ENCODE measurements at places on chromosomes 11 and 22.
A peak's percentile ranks its signal among the peaks of the same experiment; 100 is the strongest.

- DNase-seq, result no peak
These were observed 3.1 kb upstream of the ARHGEF12 start for GRCh38 chr11:120332822-120333716.

DNA sequence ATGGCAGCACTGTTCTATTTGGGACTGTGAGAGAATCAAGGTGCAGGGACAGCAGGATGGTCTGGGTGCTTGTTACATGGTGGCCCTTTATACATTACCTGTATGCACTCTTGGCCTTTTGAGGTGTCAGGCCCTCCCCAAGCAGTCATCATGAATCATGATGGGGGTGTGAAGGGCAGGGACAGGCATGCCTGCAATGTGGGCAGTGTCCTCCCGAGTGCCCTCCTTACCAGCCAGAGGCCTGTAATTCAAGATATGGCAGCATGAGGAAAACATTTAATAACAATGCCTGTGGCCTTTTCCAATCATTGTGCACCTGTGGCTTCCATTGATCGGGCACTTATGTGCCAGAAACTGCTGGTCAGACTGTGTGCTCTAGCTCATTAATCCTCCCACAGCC lies 25.5 kb upstream of the CYP2D6 start:
- no peak for DNase-seq

DNA sequence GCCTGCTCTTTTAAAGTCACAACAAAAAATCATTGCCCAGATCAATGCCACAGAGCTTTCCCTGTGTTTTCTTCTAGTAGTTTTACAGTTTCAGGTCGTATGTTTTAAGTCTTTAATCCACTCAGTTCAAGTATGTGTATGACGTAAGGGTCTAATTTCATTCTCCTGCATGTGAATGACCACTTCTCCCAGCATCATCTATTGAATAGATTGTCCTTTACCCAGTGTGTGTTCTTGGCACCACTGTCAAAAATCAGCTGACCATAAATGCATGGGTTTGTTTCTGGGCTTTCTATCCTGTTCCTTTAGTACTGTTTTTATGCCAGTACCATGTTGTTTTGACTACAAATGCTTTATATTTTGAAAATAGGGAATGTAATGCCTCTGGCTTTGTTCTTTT lies 28.1 kb downstream of the INTS4 start:
- no peak for DNase-seq

DNA sequence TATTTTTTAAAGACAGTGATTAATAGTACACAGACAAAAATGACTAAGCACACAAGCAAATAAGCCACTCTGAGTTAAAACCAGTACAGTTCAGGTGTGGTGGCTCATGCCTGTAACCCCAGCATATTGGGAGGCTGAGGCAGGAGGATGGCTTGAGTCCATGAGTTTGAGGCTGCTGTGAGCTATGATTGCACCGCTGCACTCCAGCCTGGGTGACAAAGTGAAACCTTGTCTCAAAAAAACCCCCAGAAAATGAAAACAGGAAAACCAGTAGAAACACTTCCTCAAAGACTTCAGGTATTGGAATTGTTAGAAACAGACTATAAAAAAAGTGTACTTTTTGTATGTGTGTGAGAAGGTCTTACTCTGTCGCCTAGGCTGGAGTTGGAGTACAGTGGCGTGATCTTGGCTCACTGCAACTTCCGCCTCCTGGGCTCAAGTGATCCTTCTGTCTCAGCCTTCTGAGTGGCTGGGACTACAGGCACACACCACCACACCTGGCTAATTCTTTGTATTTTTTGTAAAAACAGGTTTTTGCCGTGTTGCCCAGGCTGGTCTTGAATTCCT lies 33.0 kb downstream of the PPP6R2 start:
- no peak for DNase-seq

DNA sequence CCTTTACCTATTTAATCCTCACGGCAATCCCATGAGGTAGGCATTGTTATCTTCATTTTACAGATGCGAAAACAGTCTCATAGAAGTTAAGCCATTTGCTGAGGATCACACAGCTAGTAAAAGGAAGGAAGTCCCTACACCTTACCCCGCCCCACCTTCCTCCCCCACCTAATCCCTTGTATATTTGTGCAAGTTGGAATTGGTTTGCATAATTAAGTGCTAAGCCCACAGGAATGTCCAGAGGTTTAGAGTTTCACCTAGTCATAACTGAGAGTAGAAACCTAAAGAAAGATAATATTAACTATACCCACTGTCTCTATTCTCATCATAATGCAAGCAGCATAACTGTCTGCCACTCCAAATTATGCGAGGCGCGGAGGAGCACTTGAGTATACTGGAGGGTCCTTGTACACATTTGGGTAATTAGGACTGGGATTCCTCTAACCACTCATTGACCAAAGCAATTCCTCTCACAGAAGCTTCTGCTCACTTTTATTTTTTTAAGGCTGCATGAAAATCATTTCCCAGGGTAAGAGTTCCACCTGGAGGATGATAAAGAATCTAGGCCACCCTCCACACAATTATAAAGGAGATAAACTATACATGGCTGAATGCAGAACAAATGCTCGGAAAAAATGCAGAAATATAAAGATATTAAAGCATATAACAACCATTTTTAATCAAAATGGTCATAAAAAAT lies 199.9 kb downstream of the FAM181B start:
- DNase-seq, result no peak

DNA sequence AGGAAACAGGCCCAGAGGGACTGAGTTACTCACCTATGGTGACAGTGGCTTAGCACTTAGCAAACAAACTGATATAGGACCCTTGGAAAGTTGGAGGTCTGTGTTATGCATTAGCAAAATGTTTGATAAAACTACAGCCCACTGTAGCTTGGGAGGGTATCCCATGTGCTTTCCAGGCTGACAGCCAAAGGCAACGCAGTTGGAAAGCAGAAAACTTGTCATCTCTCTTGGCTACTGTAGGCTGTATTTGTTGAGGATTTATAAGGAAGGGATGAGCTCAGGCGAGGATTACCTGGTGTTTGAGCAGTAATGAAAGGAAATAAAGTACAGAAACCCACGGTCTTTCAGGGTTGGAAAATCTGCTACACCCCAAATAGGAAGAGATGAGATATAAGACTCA lies 23.8 kb downstream of the SDHAF2 start:
- DNase-seq, result no peak

DNA sequence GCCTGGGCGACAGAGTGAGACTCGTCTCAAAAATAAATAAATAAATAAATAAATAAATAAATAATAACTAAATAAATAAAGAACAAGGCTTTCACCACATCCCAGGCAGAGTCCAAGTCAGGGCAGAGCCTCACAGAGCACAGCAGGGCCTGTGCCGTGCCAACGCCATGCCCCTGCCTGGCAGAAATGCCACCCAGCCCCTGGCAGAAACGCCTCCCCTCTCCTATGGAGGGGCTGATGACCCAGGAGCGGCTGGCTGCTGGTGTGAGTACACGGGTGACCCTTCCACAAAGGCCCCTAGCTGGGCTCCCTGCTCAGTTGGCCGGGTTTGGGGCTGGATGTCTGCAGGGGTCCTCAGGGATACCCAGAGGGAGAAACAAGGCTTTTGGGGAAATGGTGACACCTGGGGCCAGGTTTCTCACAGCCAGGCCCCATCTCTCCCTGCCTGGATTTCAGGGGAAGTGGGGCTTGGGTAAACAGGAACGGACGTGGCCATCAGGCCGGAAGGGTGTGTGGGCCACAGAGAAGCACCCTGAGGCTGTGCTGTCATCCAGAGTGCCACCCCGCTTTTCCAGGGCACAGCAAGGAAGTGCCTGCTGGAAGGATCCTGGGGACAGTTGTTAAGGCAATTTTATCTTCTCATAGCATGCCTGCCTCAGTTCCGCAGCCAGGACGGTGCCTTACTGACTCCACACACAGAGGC lies 5.1 kb downstream of the BID start:
- DNase-seq, result no peak

GRCh38 chr11:10975287-10975721 lies 117.5 kb upstream of the ZBED5 start:
- DNase-seq, result no peak

GRCh38 chr22:31676700-31677099 lies 14.7 kb upstream of the PISD start:
- peak; percentile 84 for DNase-seq

DNA sequence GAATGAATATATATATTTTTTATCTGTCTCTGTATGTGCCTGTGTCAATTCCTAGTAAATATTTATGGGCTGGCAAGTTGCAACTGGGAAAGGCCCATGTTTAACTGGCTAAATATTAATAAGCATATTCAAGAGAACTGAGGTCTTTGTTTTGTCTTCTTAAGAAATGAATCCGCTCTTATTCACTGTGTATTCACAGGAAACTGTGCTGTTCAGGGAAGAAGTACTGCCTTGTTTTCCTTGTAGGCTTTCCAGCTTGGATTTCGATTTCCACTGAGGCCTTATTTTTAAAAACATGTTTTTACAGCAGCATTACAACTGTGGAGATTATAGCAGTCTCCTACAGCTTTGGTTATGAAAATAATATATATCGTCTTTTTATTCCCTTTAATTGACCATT lies 64.7 kb downstream of the LDLRAD3 start:
- DNase-seq, result no peak

GRCh38 chr11:42273977-42274376 lies 814.5 kb upstream of the LRRC4C start:
- DNase-seq, result no peak

- peak; percentile 14 for DNase-seq
These were observed 1.3 kb downstream of the GNG3 start for GRCh38 chr11:62708793-62709192.

DNA sequence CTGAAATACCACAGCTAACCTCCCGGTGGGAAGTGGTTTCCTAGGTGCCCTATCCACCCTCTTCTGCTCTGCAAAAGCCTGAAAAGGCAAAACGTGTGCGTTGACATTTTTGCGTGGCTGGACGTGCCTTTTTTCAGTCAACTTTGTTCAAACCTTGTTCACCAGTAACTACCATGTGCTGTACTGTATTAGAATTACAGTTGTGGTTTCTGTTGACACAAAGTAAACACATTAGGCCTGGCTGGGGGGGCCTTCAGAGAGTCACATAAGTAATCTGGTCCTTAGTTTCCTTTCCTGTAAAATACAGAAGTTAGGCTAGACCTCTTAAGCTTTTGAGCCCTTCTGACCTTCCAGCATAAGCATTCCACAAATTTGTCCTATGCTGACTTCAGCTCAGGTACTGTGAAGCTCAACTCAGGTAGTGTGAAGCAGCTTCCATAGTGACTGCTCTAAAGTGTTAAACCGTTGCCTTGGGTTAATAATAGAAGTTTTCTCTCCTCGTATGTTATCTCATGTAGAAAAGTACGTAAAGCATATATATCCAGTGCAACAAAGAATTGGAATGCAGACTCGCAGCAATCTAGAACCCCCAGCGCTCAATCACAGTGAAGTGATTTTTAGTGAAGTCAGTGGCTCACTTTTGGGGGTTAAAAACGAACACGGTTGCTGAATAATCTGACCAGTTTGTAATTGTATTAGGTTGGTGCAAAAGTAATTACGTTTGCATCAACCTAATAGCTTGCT lies 1.8 kb downstream of the EWSR1 start:
- no peak for DNase-seq

DNA sequence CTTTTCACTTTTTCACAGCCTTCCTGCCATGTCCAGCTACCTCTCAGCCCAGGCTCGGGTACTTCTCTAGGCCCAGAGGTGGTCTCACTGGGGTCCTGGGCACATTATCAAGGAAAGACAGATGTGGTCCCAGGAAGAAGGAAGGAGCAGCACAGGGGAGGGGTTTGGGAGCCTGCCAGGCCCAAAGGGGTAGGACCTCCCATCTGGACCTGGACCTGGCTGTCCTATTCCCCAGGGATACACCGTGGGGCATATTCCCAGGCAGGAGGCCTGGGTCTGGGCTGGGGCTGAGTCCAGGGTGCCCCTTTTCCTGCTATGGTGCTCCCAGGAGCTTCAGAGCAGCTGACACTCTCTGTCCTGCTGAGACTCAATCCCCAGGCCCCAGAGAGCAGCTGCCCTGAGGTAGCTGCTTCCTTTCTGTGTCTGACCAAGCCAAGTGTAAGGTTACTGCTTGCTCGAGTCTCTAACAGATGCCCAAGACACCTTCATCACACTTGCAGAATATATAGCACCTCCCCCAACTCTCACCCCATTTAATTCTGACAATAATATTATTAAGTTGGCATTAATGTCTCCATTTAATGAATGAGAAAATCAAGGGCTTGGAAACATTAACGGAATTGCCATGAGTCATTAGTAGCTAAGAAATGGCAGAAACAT lies 232.0 kb downstream of the BUD13 start:
- no peak for DNase-seq

DNA sequence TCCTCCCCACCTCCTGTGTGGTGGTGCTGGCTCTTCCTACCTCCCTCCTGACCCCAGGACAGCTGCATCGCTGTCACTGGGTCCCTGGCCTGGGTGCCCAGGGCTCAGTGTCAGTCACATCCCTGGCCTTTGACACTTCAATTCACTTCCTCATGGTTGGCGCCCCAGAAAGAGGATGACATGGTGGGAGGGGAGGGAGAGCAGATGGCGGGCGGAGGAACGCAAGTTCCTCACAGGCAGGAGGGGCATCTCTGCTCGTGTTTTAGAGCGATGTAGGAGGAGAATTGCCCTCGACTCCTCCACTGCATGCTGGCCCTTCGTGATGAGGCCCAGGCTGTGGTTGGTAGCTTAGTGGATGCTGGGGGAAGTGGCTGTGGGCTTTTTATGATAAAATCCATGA lies 35.1 kb upstream of the KRTAP5-7 start:
- no peak for DNase-seq

GRCh38 chr22:45413013-45413367 lies 409 bp downstream of the SMC1B start:
- no peak for DNase-seq

DNA sequence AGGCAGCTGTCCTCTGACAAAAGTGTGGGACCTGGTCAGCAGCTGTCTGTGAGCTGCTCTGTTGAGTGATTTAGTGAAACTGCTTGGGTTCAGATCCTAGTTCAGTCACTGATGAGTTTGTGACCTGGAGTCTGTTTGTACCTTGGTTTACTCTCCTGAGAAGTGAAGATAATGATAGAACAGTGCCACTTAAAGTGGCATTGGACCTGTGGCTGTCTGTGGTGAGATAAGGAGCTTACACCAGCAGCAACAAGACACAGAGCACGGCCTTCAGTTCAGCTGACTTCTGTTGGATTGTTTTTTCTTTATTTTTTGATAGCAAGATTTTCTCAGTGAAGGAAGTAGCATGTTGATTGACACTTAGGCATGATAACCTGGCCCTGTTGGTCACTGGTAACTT lies 46.2 kb upstream of the CTTN start:
- DNase-seq, result no peak

- DNase-seq, result no peak
These were observed 1.5 kb downstream of the TANGO2 start for GRCh38 chr22:20022231-20022977.

GRCh38 chr22:23888615-23889401 lies 5.4 kb upstream of the MIF start:
- no peak for DNase-seq

- peak; percentile 35 for DNase-seq
These were observed 96.5 kb downstream of the CWC15 start for GRCh38 chr11:94876645-94877442.

DNA sequence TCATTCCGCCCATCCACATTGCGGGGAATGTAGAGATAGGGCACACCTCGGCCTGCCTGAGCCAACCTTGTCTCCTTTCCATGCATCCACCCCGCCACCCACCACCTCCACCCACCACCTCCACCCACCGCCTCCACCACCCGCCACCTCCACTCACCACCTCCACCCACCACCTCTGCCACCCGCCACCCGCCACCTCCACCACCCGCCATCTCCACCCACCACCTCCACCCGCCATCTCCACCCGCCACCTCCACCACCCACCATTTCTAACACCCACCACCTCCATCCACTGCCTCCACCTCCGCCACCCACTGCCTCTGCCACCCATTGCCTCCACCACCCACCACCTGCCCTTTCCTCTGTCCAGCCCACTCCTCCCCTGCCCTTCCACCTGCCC lies 78.4 kb downstream of the IGLL1 start:
- no peak for DNase-seq

GRCh38 chr11:23124996-23125395 lies 264.7 kb upstream of the CCDC179 start:
- no peak for DNase-seq
